ENCODE measurements at places on chromosomes 6 and 20. TPM values are rescaled to one million over a fixed set of nuclear protein-coding genes. Genes with fewer than 3 reads are reported as not detected.

DNA sequence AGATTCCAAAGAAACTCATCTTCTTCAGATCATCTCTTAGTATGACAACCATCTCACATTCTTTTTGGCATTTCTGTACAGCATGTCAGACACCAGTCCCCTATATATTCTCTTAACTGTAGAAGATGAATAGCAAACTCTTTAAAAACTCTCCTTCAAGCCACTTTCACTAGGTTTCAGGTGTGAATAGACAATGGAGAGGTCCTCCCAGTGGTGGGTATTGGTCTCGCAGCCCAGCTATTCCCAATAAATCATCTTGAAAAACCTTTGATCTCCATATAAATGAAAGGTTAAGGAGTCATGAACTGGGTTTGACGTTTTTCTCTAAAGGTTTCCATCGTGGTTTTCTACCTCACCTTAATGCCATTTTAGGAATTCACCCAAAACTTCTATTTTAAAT, 180.0 kb downstream of the GJA1 start:
- H3K4me1 ChIP-seq, result no peaks in the 10 kb centered on the region
- H3K4me3 ChIP-seq, result no peak overlapping the region
- DNase-seq, result no peak
- H3K27ac ChIP-seq, result no peak overlapping the region
- no peaks in the 10 kb centered on the region for H3K36me3 ChIP-seq

The CD93 gene
- total RNA-seq, result 0.07 TPM

The ADGRF5 gene
- 40.0 TPM for total RNA-seq

The HEY2 gene
- not detected for total RNA-seq
